ENCODE measurements at places on chromosomes 12 and 14.

DNA sequence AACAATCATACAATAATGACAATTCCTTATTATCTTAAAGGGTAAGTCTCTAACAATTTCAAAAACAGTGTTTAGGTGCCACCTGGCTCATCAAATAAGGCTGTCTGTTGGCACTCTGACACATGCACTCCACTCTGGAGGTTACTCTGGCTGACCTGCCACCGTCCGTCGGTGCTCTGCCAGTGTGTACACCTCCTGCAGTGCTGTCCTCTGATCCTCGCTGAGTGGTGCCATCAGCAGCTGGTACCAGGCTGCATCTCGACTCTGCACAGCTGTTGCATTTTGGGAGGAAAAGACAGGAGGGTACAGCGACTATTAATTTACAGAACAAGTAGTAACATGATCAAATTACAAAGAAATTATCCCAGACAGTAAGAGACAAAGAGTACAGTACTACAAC, 63.9 kb downstream of the IPO8 start:
- DNase-seq = no peak

GRCh38 chr12:82688035-82688501, 1.4 kb downstream of the TMTC2 start:
- DNase-seq = no peak

DNA sequence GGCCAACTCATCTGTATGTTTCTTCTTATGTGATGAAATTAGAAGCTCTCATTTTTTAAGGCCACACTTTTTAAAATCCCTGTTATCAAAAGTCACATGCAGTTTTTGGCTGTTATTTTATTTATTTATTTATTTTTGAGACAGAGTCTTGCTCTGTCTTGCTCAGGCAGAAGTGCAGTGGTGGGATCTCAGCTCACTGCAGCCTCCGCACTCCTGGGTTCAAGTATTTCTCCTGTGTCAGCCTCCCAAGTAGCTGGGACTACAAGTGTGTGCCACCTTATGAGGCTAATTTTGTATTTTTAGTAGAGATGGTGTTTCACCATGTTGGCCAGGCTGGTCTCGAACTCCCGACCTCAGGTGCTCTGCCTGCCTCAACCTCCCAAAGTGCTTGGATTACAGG, 1434.5 kb downstream of the LRFN5 start:
- no peak for DNase-seq

DNA sequence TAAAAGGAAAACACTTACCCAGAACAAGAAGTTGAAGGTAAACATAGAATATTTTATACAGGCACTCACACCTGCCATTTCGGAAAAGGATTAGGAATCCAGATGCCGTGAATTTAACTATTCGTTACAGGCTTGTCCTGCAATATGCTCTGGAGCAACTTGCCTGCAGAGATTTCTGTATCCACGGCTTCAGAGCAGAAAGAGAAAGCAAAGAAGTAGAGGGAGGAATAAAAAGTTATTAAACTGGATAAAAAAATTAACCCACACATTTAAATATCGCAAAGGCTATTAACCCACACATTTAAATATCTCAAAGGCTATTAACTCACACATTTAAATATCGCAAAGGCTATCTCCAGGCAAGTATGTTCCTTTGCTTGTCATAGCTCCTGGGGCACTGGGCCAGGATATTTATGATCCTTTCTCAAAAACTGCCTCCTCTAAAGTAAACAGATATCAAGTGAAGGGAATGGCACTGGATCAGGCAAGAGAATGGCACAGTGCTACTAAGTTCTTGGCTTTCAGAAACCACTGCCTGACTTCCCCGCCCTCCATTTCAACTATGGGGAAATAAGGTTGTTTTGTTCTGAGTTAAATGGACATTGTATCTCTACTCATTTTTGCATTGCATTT, at the start of gene TSPAN8:
TSPAN8 (minus strand) TSS at position 399 of the 633 bp plus-strand sequence; CDS start at position 78, 321 bp downstream.
- DNase-seq = no peak

DNA sequence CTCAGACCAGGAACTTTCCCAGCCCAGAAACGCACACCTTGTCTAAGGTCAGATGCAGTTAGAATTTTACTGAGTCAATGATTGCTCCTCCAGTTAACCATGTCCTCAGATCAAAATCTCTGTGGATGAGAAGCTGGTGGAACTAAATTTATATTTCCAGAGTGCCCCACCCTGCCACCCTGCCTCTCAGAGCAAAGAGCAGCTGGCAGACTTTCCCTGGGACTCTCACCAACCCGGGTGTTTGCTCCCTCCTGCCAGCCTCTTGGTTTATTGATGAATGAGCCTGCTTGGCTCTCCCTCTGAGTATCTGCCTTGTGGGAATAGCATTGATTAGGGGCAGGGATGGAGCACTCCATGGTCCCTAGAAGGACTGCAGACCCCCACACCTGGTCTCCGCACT, 5.9 kb upstream of the KRT1 start:
- DNase-seq = no peak

DNA sequence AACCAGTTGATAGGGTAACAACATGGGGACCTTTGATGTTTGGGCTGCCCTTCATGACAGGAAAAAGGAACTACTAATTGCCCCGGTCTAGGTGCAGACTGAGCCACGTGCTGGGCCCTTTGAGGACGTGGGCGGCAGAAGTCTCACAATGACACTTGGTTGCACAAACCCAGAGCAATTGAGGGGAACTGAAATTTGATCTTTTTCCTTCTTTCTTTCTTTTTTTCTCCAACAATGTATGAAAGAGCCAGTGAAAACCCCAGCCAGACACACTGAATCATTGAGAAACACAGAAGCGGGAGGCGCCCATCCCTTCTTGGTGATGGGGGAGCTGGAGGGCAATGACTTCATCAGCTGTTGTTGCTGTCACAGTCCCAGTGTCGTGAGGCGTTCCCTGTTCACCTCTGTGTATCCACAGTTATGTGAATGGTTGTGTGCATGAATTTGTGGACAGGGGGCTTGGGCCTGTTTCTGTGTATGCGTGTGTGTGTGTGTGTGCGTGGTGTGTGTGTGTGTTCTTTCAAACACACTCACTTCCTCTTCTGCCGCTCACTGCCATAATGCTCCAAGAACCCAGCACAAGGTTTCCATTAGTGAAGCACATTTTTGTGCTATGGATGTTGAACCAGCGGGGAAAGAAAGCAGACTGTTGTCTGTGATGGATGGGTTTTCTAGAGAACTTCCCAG, 137.5 kb upstream of the CCND2 start:
- peak; percentile 49 for DNase-seq

All from stimulated activated CD4-positive, alpha-beta T cell treated with anti-CD3 and anti-CD28 coated beads, TNF-alpha, amount 100 ng/mL, for 24 hours (primary cell).